ENCODE measurements at places on chromosomes 2 and 18.
A peak's percentile ranks its signal among the peaks of the same experiment; 100 is the strongest.

DNA sequence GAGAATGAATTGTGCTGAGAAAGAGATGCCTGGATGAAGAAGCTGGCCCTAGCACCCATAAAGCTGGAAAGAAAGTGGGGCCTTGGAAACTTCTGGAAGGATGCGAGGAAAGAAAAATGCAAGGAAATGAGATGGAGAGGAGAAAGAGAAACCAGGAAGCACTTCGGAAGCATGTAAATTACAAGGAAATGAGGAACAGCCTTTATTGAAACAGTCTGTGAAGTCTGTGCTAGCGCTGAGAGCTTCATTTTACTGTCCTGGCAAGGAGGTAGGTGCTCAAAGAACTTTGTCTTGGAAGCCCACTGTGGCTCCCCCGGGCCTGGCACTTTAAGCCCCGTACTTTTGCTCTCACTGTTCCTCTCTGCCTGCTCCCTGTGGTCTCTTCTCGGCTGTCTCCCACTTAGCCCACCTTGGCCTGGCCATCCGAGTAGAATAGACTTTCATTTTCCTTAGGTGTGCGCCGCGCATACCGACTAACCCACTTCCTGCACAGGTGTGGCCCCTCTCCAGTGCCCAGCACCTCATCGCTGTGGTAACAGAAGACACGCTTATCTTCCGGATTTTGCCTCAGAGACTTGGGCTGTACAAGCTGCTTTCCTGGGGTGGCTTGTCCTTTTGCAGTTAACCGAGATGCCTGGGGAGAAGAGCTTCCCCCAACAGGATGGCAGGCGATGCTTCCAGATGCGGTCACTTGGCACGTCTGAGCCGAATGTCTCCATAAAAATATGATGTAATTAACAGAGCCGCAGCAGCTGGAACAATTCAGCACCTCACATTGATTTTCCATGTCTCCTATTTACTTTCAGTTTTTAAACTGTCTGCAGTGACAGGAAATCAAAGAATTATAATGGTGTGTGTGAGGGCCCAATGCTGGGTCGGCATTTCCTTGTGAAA is 199.6 kb downstream of the HRH4 start:
- DNase-seq = peak; percentile 2

- no peak for DNase-seq
Observed at GRCh38 chr2:13103151-13103550, 386.4 kb downstream of the TRIB2 start.

GRCh38 chr2:64581777-64582539 is 57.8 kb downstream of the AFTPH start:
- no peak for DNase-seq

DNA sequence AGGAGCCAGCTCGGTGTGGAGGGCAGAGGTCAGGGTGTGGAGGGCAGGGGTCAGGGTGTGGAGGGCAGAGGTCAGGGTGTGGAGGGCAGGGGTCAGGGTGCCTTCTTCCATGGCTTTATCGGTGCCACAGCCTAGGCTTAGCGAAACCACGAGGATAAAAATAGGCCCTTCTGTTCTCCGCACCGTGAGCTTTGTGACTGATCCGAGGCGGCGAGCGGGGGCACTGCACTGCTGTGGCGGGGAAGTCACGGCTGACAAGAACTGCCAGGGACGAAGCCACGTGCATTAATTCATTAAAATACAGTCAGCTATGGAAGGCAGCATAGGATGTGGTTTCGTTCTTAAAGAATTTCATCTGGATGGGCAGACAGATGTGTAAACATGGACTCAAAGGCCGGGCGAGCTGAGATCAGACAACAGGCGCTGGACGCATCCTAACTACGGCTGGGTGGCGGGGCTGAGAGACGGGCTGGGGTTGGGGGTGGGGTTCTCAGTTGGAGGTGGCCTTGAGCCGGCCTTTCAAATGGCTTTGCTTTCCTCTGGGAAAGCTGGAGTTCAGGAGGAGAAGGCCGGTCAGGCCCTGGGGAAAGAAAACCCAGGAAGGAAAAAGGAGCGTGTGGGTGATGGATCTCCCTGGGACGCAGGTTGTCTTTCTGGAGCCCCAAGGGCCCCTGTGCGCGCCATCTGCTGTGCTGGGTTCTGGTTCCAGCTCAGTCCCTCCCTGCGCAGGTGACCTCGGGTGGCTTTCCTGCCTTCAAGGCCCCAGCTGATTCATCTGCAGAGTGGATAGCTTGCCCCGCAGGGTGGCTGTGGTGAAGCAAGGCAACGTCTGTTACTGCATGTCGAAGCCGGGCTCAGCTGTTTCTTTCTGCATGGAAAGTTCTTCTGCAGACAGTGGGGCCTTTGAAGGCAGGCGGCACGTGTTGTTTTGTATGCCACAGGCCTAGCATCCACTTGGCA is 958 bp upstream of the ALLC start:
- no peak for DNase-seq

- no peak for DNase-seq
Observed at GRCh38 chr2:238434846-238435751, 8.4 kb downstream of the ASB1 start.

DNA sequence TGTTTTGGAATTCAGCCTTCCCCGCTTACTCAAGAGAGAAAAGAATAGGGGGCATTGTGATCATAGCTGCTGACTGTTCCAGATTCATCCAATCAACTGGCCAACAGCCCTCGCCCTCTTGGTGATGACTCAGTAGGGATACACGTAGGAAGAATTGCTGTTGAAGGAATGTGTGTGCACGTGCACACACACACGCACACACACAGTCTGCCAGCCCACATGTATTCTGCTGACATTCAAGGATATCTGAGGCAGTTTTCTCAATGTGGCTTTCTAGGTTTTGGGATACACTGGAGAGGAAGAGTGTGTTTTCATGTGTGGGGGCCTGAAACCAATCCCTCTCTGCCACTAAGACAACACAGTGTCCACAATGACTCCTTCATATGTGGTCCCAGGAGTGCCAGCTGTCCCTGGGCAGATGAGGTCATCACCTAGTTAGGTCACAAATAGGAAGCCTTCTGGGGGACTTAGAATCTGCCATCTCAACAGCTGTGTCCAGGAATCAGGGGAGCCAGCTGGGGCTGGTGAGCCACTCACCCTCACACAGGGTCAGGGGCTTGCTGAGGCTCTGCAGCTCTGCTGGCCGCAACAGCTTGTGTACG is 352.6 kb downstream of the SS18 start:
- no peak for DNase-seq

DNA sequence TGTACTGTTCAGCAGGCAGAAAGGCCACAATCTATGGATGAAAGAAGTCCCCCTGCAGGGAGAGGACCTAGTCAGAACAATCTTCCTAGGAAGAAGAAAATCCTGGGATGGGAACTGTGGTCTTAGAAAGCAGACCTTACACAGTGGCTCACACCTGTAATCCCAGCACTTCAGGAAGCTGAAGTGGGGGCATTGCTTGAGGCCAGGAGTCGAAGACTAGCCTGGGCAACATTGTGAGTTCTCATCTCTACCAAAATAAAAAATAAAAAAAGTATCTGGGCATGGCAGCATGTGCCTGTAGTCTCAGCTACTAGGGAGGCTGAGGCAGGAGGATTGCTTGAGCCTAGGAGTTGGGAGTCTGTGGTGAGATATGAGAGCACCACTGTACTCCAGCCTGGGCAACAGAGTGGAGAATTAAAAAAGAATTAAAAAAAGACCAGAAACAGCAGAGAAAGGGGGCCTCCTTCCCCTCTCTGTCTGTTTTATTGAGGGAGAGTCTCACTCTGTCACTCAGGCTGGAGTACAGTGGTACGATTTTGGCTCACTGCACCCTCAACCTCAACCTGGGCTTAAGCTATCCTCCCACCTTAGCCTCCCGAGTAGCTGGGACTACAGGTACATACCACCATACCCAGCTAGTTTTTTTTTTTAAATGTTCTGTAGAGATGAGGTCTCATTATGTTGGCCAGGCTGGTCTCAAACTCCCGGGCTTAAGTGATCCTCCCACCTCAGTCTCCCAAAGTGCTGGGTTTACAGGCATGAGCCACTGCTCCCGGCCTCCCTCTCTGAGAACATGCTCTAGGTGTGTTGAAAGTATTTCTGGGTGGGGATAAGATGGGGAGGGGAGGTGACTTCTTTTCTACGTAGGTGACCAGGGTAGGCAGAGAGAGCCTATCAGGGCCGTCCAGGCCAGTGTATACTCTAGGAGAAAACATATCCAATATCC is 7.4 kb downstream of the RHOB start:
- no peak for DNase-seq

GRCh38 chr18:11454040-11454439 is 155.4 kb upstream of the SLC35G4 start:
- DNase-seq = no peak

GRCh38 chr2:33478968-33479731 is 2.7 kb downstream of the RASGRP3 start:
- DNase-seq = no peak

GRCh38 chr18:37476182-37476581 is 89.4 kb downstream of the CELF4 start:
- no peak for DNase-seq

DNA sequence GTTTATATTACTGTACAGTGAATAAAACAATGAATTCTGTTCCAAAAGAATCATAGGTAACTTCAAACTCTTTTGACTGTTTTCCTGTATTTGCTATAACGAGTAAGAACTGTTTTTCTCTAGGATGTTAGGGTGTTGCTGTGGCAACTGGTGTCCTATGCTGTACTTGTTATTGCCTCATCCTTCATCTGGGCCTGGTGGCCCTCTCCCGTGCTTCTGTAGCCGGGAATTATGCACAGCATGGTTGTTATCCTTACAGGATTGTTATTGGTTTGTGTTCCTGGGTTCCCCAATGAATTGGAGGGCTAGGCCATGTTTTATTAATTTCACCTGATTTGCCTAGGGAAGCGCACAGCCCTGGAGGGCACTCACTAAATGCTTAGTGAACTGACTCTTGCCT is 279.2 kb downstream of the PTPRM start:
- no peak for DNase-seq

- DNase-seq = no peak
Observed at GRCh38 chr2:3349211-3349693, 28.4 kb downstream of the EIPR1 start.

DNA sequence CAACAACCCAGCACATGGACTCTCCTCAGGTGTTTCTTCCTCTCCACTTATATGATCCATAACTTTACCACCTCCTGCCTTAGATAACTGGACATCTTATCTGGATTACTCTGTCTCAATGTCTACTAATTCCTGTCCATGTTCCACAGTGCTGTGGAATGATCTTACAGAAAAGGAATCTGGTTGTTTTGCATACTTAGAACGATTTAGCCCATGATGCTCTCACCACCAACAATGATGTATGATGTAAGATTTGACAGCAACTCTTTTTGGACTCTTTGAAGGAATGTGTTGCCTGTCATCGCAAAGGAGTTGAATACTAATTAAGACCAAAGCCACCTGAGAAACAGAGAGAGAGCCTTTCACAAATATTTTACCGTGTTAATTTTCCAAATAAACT is 37.7 kb upstream of the SYT4 start:
- no peak for DNase-seq

GRCh38 chr2:136068581-136069227 is 49.2 kb downstream of the CXCR4 start:
- DNase-seq = no peak

- no peak for DNase-seq
Observed at GRCh38 chr2:172376505-172377125, 50.8 kb upstream of the ITGA6 start.

- no peak for DNase-seq
Observed at GRCh38 chr18:54848121-54848520, 19.8 kb downstream of the RAB27B start.

DNA sequence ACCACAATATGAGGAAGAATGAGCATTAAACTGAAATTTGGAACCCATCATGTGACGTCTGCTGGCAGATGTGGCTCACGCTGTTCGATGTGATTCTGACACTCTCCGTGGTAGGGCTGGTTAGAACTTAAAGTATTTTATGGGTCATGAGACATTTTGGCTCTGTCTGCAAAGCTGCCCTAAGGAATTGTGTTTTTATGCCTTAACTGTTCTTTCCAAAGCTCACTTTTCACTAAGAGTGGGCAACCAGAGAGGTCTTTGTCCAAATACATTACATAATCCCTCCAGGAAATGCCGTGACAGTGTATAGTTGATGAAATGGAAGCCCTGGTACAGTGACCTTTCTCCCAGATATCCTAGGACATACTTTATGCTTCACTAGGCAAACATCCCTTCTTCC is 119.1 kb downstream of the AQP4 start:
- no peak for DNase-seq

DNA sequence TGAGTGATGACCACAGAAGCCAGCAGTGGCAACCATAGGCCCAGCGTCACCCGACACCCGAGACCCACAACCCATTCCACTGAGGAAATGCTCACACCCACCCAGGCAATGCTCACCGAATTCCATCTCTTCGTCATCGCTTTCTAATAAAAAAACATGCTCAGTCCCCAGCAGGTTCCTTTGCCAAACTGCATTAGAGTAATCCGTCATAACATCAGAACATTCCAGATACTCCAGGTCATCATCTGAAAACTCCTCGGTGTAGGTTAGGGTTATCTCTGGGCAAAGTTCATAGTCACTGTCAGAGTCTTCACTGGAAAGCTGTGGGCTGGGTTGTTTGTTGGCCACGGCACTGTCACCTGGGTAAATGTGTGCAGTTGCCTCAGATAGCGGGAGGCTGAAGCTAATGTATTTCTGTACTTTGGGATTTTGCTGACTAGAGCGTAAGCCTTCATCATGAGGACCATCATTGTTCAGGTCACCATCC is 49.3 kb downstream of the ALPK2 start:
- DNase-seq = no peak

- no peak for DNase-seq
Observed at GRCh38 chr2:70992945-70993853, 1.5 kb downstream of the TEX261 start.

- DNase-seq = no peak
Observed at GRCh38 chr18:5410582-5410981, 115.1 kb upstream of the ZBTB14 start.

DNA sequence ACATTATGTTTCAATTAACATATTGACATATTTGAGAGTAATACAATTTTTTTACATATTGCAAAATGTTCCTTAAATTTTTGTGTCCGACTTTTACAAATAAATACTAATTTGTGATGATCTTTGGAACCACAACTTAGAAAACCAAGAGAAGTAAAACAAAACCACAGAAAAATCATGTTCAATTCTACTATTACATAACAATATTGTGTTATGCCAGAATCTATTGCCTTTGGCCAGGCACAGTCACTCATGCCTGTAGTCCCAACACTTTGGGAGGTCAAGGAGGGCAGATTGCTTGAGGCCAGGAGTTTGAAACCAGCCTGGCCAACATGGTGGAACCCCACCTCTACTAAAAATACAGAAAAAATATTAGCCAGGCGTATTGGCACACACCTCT is 92.8 kb upstream of the APCDD1 start:
- DNase-seq = no peak

DNA sequence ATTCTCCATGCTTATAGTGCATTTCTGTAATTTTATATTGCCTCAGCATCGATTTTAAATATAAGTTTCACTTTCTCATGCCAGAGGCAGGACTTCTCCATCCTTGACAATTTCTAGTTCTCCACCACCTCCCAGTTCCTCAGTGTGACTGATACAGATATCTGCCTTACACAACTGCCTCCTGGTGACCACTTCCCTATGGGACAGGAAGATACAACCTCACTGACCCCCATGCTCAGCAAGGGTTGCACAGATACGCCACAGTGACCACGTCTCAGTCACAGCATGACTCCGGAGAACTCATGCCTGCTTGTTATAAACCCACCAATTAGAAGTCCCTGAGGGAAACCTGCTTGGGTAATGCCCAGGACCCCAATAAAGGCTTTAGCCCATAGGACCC is 284.0 kb upstream of the MC4R start:
- DNase-seq = no peak

- DNase-seq = no peak
Observed at GRCh38 chr2:99890568-99891427, 251.6 kb downstream of the AFF3 start.

GRCh38 chr2:40384714-40385113 is 67.2 kb downstream of the SLC8A1 start:
- DNase-seq = no peak

- peak; percentile 61 for DNase-seq
Observed at GRCh38 chr18:23135550-23136325, 453 bp downstream of the CABLES1 start.
